ENCODE measurements at places on chromosomes 1 and 21.

DNA sequence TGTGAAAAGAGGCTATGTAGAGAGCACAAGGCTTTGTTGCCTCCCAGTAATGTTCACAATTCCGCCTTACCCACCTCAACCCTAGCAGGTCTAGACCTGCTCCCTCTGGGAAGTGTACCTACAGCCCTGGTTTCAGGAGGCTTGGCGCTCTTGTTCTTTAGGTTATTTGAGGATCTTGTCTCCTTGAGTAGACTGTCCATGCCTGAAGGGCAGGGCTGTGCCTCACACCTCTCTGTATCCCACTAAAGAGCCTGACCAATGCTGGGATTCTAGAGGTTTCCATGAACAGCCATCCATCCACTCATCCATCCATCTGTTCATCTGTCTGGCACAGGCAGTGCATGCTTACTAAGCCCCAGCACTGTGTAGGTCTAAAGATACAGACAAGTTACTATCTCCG is 1.0 kb downstream of the RAB7B start:
- DNase-seq, result peak; percentile 84

DNA sequence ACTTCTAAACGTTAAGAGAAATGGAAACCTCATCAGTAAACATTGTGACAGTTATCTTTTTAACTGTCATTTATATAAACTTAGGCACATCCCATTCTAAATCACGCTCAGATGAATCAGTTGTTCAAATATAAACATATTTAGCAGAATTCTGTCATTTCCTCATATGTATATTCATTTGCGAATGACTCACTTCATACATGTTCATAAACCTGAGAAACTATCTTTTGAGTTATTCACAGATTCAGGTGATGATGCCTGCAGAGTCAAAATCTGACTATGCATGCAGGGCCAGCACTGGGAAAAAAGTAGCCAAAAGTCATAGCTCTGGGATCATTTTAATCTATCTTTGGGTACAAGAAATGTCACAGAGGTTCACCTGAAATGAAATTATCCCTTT is 153.8 kb upstream of the PKN2 start:
- DNase-seq, result no peak

DNA sequence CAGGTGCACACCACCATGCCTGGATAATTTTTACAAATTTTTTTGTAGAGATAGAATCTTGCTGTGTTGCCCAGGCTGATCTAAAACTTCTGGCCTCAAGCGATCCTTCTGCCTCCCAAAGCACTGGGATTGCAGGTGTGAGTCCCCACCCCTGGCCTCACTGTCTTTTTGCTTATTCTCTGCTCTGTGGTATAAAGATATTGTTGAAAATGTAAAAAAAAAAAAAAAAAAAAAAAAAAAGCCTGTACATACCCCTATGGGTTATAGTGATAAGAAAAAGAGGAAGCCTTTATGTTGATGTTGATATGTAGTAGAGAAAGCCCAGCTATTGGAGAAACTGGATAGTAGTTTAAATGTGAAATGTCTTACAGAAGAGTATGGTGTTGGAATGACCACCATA is 125.8 kb downstream of the XPR1 start:
- no peak for DNase-seq

GRCh38 chr1:94384485-94385265 is 33.5 kb upstream of the ABCD3 start:
- DNase-seq, result no peak

DNA sequence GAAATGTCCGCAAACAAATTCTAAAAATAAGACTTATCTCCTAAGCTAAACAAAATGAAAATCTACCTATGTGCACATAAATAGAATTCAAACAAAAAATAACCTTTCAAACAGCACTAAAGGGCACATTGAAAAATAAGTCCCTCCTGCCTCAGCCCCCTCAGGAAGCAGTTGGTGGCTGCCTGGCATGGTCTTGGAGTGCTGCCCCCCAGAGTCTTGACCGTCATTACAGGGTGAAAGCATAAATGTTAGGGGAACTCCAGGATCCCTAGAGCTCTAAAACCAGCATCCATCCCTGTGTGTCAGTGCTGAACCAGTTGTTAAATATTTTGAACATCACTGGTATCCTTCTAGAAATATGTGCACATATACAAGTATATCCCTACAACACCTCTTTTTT is 6.5 kb upstream of the NPL start:
- DNase-seq, result no peak

- no peak for DNase-seq
Measured at GRCh38 chr1:241096982-241097381, 260.0 kb downstream of the RGS7 start.

DNA sequence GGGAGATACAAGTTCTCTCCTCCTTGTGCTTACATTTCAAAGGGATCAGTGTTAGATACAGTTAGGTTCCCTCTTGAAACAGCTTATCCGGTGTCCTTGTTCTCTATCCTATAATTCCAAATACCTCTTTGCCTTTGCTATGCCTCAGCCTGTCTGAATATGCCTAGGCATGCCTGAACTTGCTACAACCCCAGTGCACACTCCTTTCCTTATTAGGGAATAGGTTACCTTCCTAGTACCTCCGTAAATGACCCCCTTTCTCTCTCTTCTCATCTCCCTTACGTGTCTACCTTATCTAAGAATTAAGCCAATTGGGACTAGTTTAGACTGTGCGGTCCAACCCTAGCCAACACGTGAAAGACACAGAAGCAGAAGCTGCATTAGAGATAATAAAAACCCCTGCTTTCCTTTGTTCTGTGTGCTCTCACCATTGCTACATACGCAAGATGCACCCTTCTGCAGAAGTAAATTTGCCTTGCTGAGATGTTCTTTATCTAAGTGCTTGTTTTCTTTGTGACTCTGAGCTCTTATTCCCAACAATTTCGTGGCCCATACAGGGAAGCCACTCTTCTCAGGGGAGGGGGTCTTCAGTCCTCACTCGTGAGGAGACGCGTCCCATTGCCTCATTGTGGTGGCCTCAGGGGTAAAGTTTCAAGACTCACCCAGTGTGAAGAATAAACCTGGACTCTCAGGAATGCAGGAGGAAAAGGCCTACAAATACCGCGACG is 802.1 kb downstream of the PLA2G4A start:
- peak; percentile 12 for DNase-seq

DNA sequence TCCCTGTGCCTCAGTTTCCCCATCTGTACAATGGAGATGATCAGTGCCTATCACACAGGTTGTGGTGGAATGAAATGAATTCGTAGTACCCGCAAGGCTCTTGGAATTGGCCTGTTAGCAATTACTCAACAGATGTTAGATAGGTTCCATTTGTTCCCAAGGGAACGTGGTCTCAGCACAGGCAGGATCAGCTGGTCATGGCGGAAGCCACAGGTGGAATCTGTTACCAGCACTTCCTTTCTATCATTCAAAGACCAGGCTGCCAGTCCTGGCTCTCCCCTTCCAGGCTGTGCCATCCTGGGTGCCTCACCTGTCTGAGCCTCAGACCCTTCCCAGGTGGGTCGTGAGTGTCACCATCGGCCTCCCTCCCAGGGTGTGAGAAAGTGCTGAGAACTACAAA is 61.5 kb downstream of the FBXO2 start:
- no peak for DNase-seq

- DNase-seq, result peak; percentile 84
Measured at GRCh38 chr1:170545476-170545875, 13.5 kb downstream of the GORAB start.

DNA sequence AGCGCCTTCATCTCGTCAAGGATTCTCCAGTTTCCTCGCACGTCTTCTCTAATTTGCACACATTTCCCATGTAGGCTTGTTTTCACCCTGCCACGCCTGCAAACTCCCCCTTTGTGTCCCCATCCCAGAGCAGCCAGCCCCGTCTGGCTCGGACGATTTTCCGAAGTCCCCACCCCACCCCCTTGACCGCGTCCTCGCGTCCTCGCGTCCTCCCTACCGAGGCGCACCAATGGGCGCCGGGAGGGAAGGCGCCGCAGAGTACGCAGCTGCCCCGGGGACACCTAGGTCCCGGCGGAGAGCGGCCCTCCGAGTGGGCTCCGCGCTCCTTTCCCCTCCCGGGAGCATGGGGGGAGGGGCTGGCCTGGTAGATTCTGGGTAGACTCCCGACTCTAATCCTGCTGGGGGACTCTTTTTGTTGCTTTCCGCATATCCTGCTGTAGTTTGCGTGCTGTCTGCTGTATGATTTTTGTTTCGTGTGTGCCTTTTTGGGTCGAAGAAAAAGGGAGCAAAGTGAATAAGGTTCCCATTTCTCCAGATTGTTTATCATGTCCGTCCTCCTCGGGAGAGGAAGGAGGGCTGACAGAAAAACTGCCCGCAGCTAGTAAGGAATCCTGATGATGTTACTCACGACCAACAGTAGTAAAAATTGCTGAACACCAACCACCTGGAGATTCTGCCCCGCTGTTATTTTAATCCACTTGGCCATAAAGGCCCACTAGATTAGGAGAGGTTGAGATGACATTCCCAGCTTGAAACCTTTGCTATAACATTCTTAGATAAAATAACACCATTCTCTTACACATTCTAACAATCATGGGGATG is 1.5 kb downstream of the CACHD1 start:
- peak; percentile 52 for DNase-seq

GRCh38 chr1:2966449-2967328 is 54.6 kb upstream of the ACTRT2 start:
- no peak for DNase-seq

- DNase-seq, result no peak
Measured at GRCh38 chr1:156376958-156377919, 8.2 kb downstream of the RHBG start.

DNA sequence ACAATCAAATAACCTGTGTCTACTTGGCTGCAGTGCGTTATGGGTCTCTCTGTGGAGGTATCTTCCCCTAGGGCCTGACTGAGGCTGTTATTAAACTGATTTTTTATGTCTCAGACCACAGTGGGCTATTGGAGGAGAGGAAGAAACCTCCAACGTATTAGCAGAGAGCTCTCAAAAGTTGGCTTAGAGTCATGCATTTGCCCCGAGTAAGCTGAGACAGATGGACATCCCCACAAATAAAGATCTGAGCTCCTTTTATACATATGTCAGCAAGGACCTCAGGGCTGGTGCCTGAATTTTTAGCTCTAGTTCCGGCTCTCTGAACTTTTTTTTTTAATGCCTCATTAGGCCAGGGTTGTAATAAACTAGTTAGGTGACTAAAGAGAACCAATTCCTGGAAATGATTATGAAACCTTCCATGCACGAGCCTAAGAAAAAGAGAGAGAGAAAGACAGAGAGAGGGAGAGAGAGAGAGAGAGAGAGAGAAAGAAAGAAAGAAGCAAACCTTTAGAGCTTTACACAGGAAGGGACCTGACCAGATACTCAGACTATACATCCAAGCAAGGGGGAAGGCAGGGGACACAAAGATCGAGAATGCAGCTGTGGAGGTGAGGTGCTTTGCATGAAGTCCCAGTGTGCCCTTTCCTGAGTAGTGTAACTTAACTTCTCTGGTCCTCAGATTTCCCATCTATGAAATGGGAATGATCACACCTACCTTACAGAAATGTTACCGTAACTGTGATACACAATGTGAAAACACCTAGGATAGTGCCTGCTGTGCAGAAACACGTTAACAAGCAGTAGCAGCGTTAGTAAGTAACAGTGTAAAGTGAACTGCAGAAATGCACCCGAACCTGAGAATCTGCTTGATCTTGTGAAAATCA is 8.4 kb upstream of the PIGR start:
- DNase-seq, result no peak

GRCh38 chr1:38055398-38055797 is 8.8 kb upstream of the POU3F1 start:
- DNase-seq, result no peak

DNA sequence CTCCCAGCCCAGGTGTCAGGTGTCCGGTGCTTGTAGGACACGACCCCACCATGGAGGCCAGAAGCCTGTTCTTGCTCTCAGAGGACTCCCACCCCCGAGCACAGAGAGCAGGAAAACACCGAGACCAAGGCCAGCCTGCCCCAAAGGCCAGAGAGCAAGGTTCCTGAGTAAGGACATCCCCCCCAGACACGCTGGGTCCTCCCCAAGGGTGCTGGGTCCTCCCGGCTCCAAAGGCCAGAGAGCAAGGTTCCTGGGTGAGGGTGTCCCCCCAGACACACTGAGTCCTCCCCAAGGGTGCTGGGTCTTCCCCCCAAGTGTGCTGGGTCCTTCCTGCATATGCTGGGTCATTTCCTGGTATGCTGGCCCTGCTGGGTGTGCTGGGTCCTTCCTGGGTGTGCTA is 40.0 kb downstream of the MEGF6 start:
- DNase-seq, result no peak

DNA sequence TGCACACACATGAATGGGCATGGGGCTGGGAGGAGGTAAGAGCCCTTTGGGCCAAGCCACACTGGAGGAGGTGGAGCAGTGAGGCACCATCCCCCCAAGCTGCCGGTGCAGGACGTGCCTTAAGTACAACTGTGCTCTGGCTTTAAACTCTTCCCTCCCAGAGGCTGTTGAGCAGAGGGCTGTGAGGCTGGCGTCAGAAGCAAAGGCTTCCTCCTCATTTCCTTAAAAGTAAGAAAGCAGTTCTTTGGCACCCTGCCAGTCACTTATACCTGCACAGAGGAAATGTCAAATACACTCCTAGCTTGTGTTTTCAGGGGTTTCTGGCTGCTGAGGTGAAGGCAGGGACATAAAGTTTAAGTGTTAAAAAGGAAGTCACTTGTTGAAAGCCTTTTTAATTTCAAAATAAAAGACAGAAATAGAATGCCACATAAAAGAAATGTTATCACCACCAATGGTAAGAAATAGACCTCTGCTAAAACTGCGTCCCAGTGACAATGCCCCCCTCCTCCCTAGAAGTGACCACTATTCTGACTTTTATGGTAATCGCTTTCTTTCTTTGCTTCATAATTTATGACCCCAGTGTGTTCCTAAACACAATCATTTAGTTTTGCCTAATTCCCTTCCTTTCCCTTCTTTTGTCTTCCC is 33.0 kb downstream of the LAMC2 start:
- DNase-seq, result no peak
